ENCODE measurements at places on chromosomes 16 and 17.

DNA sequence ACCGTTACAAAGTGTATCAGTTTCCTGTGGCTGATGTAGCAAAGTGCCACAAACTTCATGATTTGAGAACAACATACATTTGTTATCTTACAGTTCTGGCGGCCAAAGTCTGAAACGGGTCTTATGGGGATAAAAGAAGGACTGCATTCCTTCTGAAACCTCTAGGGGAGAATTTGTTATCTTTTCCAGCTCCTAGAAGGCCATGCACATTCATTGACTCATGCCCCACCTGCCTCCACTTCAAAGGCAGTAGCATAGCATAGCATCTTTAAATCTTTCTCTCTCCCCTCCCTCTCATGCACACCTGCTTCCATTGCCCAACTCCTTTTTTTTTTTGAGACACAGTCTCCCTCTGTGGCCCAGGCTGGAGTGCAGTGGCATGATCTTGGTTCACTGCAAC is 190.7 kb upstream of the DYNLRB2 start:
- peak; percentile 83 for DNase-seq

- DNase-seq: no peak
Observed at GRCh38 chr17:57523926-57524632, 221.0 kb downstream of the CCDC182 start.

GRCh38 chr16:11407047-11407982 is 62.1 kb downstream of the RMI2 start:
- DNase-seq: peak; percentile 70

GRCh38 chr16:11698271-11698689 is 30.0 kb downstream of the SNN start:
- DNase-seq: no peak

- DNase-seq: no peak
Observed at GRCh38 chr17:81162491-81162890, 2.8 kb upstream of the PVALEF start.

DNA sequence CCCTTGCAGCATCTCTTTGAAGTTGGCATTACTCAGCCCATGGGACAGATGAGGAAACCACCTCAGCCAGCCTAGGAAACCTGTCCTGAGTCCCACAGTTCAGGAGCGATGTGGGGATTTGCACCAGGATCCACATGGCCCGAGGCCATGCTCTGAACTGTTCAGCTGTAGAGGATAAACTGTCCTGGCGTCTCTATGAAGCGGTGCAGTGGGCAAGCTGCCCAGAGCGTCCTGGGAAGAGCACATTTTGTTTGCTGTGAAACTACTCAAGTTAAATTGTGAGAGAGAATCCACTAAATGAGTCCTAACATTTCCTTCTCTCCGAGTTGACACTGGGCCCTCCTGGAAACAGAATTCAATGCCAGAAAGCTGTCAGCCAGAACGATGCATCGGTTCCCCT is 276.6 kb upstream of the TNRC6C start:
- DNase-seq: no peak

DNA sequence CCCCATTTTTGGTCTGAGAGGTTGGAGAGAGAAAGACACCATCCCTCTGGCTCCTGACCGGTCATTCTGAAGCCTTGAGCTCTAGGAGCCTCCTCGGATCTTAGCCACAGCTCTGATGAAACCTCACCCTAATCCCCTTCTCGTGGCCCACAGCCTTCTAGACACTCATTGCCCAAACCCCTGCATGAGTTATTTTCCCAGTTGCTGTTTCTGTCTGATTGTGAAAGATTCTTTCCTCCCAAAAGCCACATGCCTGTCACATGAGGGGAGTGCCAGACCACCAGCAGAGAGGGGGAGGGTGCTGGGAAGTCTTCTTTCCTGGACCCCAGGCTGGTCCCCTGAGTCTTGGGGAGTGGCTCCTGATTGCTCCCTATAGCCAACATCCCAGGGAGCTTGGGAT is 17.6 kb upstream of the ABR start:
- DNase-seq: peak; percentile 31

DNA sequence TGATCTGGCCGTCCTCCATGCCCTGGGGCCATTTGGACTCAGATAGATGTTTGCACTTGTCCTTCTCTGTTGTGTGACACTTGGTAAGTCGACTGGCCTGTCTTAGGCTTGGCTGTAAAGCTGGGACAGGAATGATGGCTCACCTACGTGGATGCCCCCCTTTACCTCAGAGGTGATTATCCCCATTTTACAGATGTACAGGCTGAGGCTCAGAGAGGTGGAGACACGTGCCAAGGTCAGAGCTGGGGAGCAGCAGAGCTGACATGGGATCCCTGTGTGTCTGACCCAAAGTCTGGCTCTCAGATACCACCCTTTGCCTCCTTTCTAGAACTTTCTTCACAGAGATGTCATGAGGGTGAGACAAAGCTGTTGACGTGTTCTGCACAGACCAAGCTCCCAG is 71.3 kb upstream of the CIBAR2 start:
- no peak for DNase-seq

DNA sequence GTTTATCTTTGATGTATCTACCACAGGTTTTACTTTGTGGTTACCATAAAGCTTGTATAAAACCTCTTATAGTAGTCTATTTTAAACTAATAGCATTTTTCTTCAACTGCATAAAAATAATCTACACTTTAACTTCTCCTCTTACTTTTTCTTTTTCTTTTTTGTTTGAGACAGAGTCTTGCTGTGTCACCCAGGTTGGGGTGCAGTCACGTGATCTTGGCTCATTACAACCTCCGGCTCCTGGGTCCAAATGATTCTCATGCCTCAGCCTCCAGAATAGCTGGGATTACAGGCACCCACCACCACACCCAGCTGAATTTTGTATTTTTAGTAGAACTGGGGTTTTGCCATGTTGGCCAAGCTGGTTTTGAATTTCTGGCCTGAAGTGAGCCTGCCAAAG is 53.4 kb upstream of the ZKSCAN2 start:
- no peak for DNase-seq

All from trophoblast cell (in vitro differentiated cells and primary cell).